ENCODE measurements at places on chromosomes 13 and 19.

- no peak for DNase-seq
These were observed 52.7 kb upstream of the TEX29 start for GRCh38 chr13:111267784-111268183.

DNA sequence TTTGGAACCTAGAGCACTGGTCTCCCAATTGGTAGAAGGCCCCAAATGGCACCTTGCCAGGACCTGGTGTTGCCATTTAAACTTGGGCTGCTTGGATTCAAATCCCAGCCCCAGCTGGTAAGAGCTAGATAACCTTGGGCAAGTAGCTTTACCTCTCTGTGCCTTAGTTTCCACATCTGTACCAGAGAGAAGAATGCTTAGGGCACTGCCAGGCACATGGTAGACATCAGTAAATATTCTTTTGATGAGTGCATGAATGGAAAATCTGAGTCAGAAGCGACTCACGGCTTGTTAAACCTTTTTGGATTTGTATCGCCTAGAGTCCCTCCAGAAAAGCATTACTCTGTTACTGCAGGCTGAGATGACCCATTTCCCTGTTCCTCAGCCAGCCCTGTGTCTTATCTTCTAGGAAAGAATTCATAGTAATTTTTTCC, 90.9 kb downstream of the SIPA1L3 start:
- no peak for DNase-seq

DNA sequence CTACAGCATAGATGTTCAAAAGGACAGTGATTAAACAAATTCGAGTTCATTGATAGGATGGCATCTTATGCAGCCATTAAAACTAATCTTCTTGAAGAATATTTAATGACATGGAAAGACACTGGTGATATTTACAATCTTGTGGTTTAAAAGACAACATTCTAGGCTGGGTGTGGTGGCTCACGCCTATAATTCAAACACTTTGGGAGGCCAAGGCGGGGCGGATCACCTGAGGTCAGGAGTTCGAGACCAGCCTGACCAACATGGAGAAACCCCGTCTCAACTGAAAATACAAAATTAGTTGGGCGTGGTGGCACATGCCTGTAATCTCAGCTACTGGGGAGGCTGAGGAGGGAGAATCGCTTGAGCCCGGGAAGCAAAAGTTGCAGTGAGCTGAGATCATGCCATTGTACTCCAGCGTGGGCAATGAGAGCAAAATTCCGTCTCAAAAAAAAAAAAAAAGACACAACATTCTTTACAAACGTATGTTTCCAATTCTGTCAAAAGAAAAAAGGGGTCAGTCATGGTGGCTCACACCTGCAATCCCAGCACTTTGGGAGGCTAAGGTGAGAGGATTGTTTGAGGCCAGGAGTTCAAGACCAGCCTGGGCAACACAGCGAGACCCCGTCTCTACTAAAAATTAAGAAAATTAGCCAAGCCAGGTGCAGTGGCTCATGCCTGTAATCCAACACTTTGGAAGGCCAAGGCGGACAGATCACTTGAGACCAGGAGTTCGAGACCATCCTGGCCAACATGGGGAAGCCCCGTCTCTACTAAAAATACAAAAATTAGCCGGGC, 2.5 kb upstream of the PAK4 start:
- DNase-seq: no peak

- no peak for DNase-seq
These were observed 28.3 kb downstream of the TDRD3 start for GRCh38 chr13:60425332-60425731.

DNA sequence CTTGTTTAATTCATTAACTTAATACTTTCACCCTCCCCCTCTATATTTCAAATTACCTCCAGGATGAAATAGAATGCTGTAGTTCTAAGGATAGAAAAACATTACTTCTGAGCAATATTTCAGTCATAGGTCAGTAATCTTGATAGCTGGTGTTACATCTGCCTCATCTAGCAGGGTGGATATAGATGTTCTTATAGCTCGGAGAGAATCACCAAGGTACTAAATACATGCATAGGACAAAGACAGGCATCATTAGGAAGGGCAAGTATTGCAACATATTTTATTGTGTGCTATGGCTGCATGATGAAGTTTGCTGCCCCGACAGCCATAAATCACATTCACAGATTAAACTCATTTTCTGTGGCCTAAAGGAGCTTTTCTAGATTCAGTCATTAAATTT, 601.0 kb downstream of the FGF9 start:
- DNase-seq: no peak

DNA sequence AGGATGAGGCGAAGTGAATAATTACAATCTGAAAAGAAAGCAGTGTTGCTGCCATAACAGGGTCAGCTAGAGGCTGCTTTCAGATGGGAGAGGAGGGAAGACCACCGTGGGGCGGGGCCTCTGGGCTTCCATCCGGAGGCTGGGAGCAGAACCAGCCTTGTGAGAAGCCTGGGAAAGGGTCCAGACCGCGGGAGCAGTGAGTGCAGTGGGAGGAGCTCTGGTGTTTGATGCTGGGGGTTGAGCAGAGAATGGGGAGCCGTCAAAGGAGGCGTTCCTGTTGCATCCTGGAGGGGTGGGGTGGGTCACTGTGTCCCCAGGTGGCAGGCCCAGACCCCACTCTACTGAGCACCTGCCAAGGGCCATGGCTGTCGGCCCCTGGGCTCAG, 18.1 kb downstream of the NKPD1 start:
- DNase-seq: no peak

GRCh38 chr19:7149956-7150705, 80.6 kb downstream of the ZNF557 start:
- no peak for DNase-seq

- DNase-seq: peak; percentile 53
These were observed 50.3 kb upstream of the SIN3B start for GRCh38 chr19:16778796-16779411.

GRCh38 chr19:48636859-48637448, at the start of gene DBP:
Gene DBP, minus strand, starts transcription at chr19:48637379. Its CDS starts 385 bp downstream, at chr19:48636994.
- DNase-seq: no peak

DNA sequence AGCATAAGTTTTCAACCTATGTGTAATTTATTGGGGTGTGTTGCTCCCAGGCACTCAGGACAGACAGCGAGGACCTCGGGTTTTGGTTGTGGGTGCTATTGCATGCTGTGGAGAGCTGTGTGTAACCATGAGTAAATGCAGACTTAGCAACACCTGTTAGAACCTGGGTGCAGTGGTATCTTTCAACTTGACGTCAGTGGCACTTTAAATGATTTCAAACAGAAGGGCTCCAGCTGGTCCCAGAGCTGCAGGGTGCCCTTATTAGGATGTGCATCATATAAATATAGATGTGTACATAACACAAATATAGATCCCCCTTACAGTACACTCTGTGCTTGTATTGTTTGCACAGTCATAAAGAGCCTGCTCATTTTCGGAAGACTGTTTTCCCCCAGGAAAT, 228.3 kb upstream of the IRS2 start:
- no peak for DNase-seq

DNA sequence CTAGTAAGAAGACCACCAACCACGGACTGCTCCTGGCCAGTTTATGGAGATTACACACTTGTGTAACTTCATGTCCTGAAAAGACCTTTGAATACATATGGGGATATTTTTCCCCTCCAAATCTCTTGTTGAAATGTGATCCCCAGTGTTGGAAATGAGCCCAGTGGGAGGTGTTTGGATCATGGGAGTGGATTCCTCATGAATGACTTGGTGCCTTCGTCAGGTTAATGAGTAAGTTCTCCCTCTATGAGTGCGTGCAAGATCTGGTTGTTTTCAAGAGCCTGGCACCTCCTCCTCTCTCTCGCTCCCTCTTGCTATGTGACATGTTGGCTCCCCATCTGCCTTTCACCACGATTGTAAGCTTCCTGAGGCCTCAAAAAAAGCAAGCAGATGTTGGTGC, 769.0 kb upstream of the SLITRK1 start:
- no peak for DNase-seq

DNA sequence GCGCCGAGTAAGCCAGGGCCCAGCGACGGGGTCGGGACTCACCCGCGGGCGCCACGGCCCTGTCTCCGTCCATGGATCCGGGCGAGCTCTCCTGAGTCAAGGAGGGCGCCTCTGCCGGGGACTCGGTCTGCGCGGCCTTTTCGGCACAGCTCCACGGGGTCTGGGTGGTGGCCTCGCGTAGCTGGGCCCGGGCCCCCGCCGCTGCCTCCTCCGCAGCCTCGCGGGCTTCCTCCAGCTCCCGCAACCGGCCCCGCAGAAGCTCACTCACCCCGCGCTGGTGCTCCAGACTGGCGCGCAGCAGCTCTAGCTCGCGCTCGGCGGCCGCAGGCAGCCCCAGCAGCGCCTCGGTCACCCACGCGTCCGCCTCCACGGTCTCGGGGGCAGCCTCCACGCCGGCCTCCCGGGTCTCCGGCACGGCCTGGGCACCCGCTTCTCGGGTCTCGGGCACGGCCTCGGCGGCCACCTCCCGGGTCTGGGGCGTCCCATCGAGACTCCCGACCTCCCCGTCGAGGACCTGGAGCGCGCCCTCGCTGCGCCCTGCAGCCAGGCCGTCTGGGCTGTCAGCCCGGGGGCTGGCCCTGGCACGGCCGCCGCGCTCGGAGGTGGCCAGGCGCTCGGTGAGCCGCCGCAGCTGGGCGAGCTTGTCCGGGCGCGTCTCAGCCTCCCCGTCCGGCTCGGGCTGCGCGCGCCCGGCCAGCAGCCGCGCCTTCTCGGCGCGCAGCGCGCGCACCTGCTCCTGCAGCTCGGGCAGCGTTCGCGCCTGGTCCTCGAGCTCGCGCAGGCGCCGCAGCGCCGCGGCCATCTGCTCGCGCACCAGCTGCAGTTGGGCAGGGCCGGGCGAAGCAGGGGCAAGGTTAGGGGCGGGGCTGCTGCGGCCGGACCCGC, 8.4 kb downstream of the KANK3 start:
- no peak for DNase-seq

GRCh38 chr13:46198696-46199193, 13.0 kb upstream of the LRRC63 start:
- DNase-seq: no peak

GRCh38 chr13:109780845-109781383, 5.5 kb downstream of the IRS2 start:
- no peak for DNase-seq

GRCh38 chr13:32845952-32846950, 170.0 kb upstream of the KL start:
- DNase-seq: no peak

DNA sequence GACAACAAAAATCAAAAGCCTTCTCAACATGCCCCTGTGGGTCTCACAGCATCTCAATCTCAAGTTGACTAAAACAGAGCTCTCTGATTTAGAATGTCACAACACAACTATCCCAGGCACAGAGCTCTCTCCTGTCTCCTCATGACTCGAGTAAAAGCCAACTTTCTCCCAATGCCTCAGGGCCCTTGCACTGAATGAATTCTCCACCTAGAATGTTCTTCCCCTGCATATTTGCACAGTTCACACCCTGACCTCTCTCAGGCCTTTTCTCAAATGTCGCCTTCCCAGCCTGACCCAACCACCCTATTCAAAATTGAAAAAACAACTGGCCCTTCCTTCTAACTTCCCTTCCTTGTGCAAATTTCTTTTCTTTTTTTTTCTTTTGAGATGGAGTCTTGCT, 3.7 kb upstream of the SWSAP1 start:
- DNase-seq: no peak

- peak; percentile 86 for DNase-seq
These were observed at the start of gene ZNF480 for GRCh38 chr19:52296773-52297600. Gene ZNF480, plus strand, starts transcription at chr19:52297169. Its CDS starts 3,244 bp downstream, at chr19:52300413.

- DNase-seq: no peak
These were observed 196.7 kb downstream of the TBC1D4 start for GRCh38 chr13:75285310-75285709.

- no peak for DNase-seq
These were observed 724.4 kb upstream of the SLITRK5 start for GRCh38 chr13:86946734-86947133.

DNA sequence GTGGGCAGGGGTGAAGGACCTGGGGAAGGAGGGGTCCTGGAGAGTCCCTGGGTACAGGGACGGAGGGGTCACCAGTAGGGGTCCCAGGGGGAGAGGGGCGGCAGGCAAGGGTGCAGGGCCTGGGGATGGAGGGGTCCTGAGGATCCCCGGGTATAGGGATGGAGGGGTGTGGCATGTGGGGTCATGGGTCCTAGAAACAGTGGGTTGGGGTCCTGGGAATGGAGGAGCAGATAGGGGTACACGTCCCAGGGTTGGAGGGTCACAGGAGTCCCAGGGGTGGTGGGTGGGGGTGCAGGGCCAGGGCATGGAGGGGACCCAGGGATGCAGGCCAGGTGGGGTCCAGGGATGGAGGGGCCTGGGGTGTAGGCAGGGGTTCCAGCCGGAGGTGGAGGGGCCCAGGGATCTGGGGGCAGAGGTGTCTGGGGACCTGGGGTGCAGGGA, 1.4 kb downstream of the BTBD2 start:
- no peak for DNase-seq

DNA sequence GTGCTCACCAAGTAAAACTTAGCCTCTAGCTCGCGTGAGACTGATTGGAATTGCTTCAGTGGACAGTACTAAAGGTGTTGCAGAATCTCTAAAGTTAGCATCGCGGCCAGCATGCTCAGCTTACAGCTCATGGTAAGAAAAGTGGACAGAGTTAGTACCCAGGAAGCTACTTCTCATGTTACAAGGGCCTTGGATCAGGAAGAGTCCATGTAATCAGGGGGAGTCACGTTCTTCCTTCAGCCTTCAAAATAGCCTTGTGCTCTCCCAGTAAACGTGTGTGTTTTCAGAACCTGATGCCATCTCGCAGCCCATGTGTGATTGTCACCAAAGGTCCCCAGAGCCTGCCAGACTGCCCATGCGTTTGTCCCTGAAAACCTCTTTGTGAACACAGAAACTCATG, 195.8 kb upstream of the RNF113B start:
- no peak for DNase-seq

GRCh38 chr19:18083929-18084684, 2.6 kb downstream of the IL12RB1 start:
- DNase-seq: no peak

DNA sequence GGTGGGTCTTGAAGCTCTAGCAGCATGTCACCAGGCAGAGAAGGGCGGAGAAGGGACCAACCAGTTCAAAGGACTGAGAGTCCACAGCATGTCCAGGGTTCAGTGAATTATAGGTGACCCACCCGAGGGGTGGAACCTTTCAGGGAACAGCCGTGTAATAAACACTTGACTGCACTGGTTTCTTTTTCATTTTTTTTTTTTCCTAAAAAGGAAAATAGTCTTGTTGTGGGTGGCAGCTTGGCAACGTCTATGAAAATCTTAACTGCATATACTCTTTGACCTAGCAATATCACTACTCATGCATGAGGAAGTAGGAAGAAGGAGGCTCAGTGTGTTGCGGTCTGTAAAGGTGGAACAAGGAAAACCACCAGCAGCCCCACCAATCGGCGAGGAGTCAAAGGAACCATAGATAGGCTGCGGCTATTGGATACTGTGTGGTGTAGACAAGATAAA, 13.0 kb upstream of the MYH14 start:
- no peak for DNase-seq

- DNase-seq: no peak
These were observed 56.9 kb downstream of the NFIC start for GRCh38 chr19:3423183-3423829.

DNA sequence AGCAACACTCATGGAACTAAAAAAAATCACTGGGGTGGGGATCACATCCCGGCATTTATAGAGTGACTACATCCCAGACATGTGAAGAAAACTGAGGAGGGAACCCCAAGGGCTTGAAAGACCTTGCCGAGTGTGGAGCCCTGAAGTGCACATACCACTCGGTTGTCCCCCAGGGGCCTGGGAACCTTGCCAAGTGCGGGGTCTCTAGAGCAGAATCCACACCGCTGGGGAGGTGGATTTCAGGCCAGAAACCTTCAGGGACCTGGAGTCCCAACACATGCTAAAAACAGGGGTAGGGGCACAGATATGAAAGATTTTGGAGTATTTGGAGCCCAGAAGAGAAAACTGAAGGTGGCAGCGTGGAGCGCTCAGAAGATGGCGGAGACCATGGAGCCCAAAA, 35.2 kb downstream of the ERICH4 start:
- DNase-seq: no peak

All from CD4-positive, alpha-beta T cell treated with Interleukin-12 subunit alpha and Interleukin-12 subunit beta, for 1 hour (primary cell).